ENCODE measurements at places on chromosomes 13 and 19. TPM values are rescaled to one million over a fixed set of nuclear protein-coding genes. Genes with fewer than 3 reads are reported as not detected.

Gene PNMA8C
- total RNA-seq = not detected

Gene TOMM40
- 225 TPM for total RNA-seq

Gene MBD3L2B
- total RNA-seq = not detected

Gene SHD
- not detected for total RNA-seq

Gene CALR3
- not detected for total RNA-seq

Gene CBARP
- total RNA-seq = 2.9 TPM

Gene SACS
- total RNA-seq = 11.6 TPM

Gene CYP2A6
- total RNA-seq = not detected

Measured in A549 treated with Hydrocortisone at 1 μM for 4 hours (cell line).